ENCODE measurements at places on chromosomes 13 and 19. TPM values are rescaled to one million over a fixed set of nuclear protein-coding genes. Genes with fewer than 3 reads are reported as not detected.

- DNase-seq: no peak
Measured at GRCh38 chr13:41520016-41520659, 62.8 kb downstream of the RGCC start.

DNA sequence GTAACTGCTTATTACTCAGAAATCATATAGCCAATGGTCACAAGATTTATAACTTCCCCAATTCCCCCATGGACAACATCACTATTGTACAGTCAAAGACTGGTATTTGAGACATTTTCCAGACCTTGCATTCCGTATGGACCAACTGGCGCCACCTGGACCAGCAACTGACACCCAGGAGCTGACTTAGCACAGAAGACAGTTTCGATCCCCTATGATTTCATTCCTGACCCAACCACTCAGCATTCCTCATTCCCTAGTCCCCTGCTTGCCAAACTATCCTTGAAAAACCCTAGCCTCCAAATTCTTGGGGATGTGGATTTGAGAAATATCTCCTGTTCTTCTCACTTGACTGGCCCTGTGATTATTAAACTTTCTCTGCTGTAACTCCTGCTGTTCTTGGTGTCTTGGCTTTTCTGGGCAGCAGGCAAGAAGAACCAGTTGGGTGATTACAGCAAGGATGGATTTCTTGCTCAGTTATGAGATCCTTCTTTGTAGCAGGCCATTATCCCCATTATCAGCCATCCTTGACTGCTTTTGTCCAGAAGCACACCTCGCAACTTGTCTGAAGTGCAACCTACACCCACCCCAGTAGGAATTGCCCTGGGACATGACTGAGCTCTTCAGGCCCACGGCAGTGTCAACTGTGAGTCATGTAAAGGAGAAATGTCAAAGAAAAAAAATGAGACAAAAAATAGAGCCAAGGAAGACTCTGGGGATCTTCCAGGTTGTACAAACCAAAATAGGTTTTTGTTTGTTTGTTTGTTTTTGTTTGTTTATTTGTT is 13.7 kb upstream of the MAP3K10 start:
- no peak for DNase-seq

Gene NLRP4
- 4.0 TPM for total RNA-seq

- DNase-seq: no peak
Measured at GRCh38 chr13:75135325-75135825, 346.6 kb downstream of the TBC1D4 start.

- no peak for DNase-seq
Measured at GRCh38 chr19:15374796-15375440, 4.7 kb downstream of the AKAP8 start.

Gene FXYD1
- 11.5 TPM for total RNA-seq

GRCh38 chr13:46575301-46575771 is 22.4 kb downstream of the LRCH1 start:
- no peak for DNase-seq

Gene ICAM5
- total RNA-seq: 10.8 TPM

DNA sequence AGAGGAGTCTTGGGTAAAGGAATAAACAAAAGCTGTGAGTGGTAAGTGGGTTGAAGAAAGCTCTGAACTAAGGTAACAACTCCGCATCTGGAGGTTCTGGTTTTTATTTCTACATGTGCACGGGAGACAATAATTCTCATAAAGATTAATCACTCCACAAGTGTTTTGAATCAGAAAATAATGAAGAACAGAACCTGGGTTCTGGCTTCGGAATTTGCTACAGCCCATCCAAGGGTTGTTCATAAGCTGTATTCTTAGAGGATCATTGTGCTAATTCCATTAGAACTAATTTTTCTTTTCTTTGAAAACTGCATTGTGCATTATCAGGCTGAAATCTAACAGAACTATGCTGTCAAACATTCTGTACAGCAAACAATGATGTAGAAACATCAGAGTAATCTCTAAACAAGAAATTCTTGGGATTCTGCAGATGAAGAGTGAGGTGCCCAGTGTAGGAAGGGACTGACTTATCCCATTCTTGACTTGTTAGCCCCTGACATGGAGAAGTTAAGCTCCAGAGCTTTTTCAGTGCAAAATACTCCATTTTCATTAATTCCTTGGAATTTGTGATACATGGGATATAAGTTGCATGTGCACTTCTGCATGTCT is 368.2 kb downstream of the COG6 start:
- no peak for DNase-seq

GRCh38 chr19:996051-996838 is 4.0 kb upstream of the GRIN3B start:
- DNase-seq: no peak

GRCh38 chr19:3774621-3775373 is 2.8 kb upstream of the RAX2 start:
- no peak for DNase-seq

Gene KLF12
- 40.1 TPM for total RNA-seq

All from OCI-LY7 (cell line).